ENCODE measurements at places on chromosomes 7 and 10. TPM values are rescaled to one million over a fixed set of nuclear protein-coding genes. Genes with fewer than 3 reads are reported as not detected.

DNA sequence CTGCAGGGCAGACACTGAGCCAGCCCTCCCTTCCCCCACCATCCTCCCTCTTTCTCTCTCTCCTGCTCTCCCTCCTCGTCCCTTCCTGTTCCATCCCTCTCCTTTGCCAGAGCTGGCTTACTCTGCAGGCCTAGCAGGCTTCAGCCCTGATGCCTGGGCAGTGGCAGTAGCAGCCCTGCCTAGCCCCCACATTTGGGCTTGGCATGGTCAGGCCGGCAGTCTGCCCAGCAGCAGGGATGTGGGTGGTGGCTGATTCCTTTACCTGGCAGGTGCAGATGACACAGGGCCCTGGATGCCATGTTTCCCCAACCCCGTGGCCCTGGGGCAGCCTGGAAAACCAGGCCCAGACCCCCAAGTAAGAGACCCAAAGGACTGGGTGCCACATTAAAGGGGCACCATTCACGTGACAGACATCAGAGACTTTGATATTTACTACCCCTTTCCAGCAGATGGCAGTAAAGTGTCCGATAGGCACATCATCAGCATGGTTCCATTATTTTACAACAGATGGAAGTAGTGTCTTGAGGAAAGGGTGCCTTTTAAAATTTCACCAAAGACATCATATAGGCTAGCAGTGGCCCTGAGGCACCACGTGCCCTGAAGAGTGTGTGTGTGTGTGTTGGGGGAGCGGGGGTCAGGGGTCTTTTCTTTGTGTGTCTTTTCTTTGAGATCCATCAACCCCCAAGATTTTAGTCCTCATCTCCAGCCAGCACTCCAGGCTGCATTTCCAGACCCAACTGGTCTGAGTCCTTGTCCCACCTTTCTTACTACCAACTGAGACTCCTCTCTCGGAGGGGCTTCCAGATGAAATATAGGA lies 5.9 kb downstream of the KCP start:
- no peak for DNase-seq

GRCh38 chr10:73991884-73992245 lies 6.1 kb upstream of the VCL start:
- peak; percentile 74 for DNase-seq

DNA sequence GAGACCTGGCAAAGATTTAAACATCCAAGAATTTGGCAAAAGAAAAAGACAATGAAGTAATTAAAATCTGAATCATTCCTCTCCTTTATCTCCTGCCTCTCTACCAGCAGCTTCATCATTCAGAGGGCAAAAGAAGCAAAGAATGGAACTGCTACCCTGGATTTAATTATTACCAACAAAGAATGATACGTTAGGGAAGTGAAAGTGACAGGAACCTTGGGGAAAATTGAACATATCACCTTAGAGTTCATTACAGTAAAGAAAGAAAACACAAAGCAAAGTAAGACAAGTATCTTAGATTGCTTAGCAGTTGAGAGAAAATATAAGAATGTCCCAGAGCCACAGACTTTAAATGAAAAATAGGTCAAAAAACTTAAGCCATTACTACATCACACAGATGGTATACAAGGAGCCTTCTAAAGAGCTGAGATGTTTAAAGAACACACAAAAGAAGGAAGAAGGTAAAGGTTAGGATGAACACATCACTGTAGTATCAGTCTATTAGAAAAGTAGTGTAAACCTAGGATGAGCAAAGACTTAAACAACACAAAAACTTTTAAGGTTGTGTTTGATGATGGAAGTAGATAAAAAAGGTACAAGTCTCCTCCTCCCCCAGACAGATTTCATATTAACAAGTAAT lies 17.5 kb downstream of the CTNNA3 start:
- no peak for DNase-seq

The ZPBP gene
- not detected for total RNA-seq

DNA sequence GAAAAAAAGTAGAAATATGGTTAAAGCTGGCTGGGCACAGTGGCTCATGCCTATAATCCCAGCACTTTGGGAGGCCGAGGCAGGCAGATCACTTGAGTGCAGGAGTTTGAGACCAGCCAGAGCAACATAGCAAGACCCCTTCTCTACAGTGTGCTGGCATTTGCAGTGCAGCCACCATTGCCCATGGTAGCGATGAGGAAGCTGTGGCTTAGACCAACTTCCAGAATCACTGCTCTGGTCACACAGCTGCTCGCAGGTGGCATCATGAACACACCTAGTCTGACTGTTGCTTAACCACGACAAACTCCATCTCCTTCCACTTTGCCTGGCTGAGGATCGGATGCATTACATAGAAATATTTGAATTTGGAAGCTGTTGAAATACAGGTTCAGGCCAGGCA lies 137.1 kb downstream of the CUX1 start:
- DNase-seq = no peak

GRCh38 chr10:110820321-110820814 lies 51.4 kb upstream of the PDCD4 start:
- peak; percentile 77 for DNase-seq

The FAM25G gene
- total RNA-seq = not detected

Data from heart left ventricle (tissue), 16 donors.